ENCODE measurements at places on chromosomes 7 and 10.
A peak's percentile ranks its signal among the peaks of the same experiment; 100 is the strongest.

GRCh38 chr10:52542906-52543305 is 228.8 kb downstream of the DKK1 start:
- no peak for DNase-seq

DNA sequence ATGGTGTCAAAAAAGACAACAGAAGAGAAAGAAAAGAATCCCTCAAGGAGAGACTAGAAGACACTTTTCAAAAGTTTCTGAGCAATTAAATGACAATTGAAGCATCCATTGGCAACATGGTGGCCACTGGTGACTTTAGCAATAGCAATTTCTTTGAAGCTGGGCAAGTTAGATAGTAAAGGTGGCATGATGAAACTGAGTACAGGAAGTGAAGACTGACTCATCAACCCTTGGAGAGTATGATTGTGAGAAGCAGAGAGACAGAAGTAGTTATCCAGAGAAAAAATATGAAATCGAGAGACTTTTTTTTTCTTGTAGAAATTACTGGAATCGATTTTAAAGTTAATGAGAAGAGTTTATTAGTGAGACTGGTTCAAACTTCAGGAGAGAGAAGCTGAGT is 52.5 kb downstream of the DGKB start:
- no peak for DNase-seq

GRCh38 chr10:85927952-85928665 is 438.5 kb downstream of the GRID1 start:
- no peak for DNase-seq

- DNase-seq = no peak
Observed at GRCh38 chr7:70154521-70155180, 556.4 kb downstream of the AUTS2 start.

- no peak for DNase-seq
Observed at GRCh38 chr10:74753442-74754211, 72.8 kb upstream of the KAT6B start.

DNA sequence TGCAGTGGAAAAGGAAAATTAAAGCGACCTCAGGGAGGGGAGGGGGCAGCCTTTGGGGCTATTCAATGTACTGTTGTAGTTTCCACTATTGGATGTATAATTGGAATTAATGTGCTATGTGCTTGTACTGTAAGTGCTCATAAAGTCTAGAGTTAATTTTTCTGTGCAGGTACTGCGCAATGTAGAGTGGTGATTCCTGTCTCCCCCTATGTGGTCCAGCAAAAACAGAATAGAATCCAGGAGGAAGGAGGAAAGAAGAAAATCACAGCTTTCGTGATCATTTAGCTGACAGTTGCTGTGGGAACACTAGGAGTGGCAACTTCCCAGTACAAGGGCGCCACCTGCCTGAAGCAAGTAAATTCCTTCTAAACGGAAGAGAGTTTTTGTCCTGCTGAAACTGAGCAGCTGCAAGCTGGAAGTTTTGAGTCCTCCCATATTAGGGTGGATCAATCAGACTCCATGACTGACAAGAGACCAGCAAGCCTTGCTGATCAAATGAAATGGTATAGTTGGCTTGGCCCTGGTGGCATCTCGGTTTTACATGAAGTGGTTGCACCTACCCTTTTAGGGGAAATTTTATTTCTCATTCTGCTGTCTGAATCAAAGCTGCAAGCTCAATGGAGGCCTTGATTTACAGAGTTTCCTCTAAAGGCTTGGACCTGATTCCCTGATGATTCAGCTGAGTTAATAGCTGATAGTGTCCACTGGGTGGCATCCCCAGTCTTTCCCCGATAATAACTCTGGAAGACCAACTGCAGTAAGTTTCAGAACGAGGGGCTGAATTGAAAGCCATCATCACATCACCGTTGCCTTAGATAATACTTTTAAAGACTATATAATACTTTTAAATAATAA is 299.8 kb downstream of the HGF start:
- peak; percentile 35 for DNase-seq

GRCh38 chr7:3157566-3158287 is 114.1 kb upstream of the CARD11 start:
- DNase-seq = no peak

DNA sequence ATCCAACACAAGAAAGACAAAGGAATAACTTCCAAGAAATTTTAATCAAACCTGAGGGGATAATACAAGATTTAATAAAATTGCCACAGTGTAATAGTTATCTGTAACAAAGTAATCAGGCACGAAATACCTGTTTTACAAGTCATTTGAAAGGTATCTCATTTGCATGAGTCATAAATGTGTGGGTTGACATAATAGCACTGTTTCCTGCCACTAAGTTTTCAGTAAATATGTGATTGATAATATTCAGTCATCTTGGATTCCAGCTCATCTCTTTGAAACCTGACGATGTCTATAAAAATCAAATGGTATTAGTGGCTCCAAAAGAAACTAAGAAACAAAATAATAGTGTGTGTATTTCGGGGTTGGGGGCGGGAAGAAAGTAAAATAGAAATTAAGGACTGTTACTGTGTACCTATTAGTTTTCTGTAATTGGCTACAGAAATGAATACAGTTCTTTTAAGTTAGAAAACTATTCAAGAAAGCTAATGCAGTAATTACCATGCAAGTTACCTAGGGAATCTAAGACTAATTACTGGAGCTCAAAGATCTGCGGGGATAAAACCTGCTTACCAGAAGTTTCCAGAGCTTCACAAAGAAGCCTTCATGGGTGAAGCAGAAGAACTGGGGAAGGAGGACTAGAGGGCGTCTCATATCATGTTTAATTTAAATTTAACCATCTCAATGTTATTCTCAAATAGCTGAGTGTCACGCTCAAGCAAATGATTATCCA is 100.7 kb downstream of the ST8SIA6 start:
- no peak for DNase-seq

DNA sequence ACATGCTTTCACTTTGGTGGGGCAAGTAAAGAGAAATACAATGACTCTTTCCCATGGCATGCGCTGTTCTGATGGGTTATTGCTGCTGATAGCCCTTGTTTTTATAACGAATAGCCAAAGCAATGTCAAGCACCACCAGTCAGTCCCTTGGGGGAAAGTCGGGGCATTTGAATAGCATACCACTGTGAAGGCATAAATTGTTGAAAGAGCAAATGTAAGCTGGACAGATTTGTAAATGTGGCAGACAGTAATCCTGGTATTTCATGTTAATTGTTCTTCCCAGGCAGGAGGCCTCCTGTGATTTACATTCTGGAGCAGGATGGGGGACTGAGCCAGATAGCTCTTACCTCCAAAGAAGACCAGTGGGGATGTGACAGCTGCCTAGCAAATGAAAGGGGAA is 293.3 kb downstream of the ADRA2A start:
- DNase-seq = no peak

- DNase-seq = no peak
Observed at GRCh38 chr10:124305131-124305530, 113.6 kb downstream of the OAT start.

- no peak for DNase-seq
Observed at GRCh38 chr7:23685731-23686130, 5.7 kb downstream of the FAM221A start.

All from activated CD4-positive, alpha-beta T cell treated with anti-CD3 and anti-CD28 coated beads for 48 hours (primary cell).